Osteoblast (primary cell): ENCODE measurements at places on chromosomes 11 and 22. TPM values are rescaled to one million over a fixed set of nuclear protein-coding genes. Genes with fewer than 3 reads are reported as not detected.

DNA sequence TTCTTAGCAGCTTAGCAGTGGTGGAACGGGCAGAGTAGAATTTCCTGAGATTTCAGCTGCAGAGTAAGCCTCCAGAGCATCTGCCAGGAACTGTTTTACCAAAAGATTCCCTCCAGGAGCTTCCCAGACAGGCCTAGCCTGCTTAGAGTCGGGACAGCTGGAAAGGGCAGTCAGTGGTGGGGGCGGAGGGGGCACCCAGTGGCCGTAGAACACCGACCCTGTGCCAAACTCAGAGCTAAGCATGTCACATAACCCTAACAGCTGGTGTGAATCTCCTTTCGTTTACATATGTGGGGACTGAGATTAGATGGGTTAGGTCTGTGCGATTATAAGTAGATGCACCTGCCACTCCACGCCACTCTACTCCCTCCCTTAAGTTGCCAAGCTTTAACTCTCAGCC, 80.0 kb upstream of the CRTAM start:
- DNase-seq = no peak

- no peak for DNase-seq
Measured at GRCh38 chr22:19648419-19648929, 65.8 kb upstream of the SEPTIN5 start.

- DNase-seq = peak; percentile 70
Measured at GRCh38 chr11:94183886-94184264, 55.2 kb downstream of the PANX1 start.

- DNase-seq = no peak
Measured at GRCh38 chr11:44624761-44625221, 59.3 kb downstream of the CD82 start.

DNA sequence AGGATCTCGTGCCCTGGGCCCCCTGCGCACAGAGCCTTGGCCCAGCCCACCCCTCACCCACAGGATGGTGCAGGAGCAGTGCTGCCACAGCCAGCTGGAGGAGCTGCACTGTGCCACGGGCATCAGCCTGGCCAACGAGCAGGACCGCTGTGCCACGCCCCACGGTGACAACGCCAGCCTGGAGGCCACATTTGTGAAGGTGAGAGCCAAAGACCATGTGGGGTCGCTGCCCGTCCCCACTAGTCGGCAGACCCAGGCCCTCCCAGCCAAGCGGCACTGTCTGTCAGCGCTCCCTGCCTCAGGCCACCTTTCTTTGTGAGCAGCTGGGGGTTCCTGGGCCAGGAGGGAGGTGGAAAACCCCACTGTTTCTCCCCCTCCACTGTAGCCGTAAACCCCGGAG, 22.8 kb downstream of the FBLN1 start:
- DNase-seq = no peak

Gene MRGPRX4
- not detected in 2 replicates for total RNA-seq

Gene C1QTNF4
- total RNA-seq = 0.36 TPM in 1 of 2 replicates, not detected in the other

Gene SCN3B
- total RNA-seq = under 0.01 TPM in 2 replicates
